Activated T-helper 17 cell treated with anti-CD3 and anti-CD28 coated beads, Interleukin-2, amount 50 U/mL, for 72 hours (primary cell): ENCODE measurements at places on chromosomes 7 and 10.

- ATAC-seq: peak; percentile 60
These were observed 116.1 kb downstream of the KLF6 start for GRCh38 chr10:3668966-3669330.

- ATAC-seq: peak; percentile 67
These were observed 94.8 kb upstream of the TARP start for GRCh38 chr7:38368191-38368605.

GRCh38 chr7:39221901-39222300 lies 244.2 kb downstream of the POU6F2 start:
- ATAC-seq: no peak

- ATAC-seq: no peak
These were observed 53.2 kb downstream of the STK17A start for GRCh38 chr7:43636093-43636492.

DNA sequence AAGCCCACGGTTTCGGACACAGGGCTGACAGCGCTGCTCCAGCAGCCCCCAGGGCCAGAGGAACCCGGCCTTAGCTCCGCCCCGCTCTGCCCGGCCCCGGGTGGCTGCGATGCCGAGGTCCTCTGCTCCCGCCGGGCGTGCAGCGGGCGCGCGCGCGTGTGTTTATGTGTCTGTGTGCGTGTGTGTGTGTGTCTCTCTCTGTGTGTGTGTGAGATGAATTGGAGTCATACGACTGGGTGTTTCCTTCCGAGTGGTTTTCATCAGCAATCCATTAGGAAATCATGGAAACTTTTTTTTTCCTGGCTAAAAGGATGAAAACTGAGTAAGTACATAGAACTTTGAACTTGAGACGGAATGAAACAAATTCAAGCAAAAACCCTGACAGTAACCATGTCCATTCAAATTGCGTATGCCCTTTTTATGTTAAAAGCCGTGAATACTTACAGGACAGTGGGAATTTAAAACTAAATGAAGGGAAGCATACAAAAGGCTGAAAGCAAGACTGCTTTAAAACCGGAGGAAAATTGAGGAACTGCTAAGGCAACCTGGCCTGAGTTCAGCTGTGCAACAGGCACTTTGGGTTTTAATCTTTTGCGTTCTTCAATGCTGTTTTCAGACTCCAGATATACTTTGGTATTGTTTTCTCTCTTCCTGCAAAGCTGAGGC lies at the start of gene CPED1:
CPED1 (plus strand) TSS at position 121 of the 666 bp plus-strand sequence. CDS start 911 bp downstream, outside the sequence.
- peak; percentile 66 for ATAC-seq

- ATAC-seq: no peak
These were observed 897.8 kb downstream of the SORCS3 start for GRCh38 chr10:105538874-105539273.

GRCh38 chr10:79938728-79939406 lies 10.0 kb downstream of the SFTPD start:
- no peak for ATAC-seq

GRCh38 chr10:70302292-70302691 lies 18.5 kb upstream of the NPFFR1 start:
- no peak for ATAC-seq
